ENCODE measurements at places on chromosomes 3 and 15. TPM values are rescaled to one million over a fixed set of nuclear protein-coding genes. Genes with fewer than 3 reads are reported as not detected.

The PSTPIP1 gene
- total RNA-seq, result 0.46 TPM

The EXD1 gene
- 0.15 TPM for total RNA-seq

The FANCD2OS gene
- total RNA-seq, result not detected

The GABRB3 gene
- 0.13 TPM for total RNA-seq

The RCCD1 gene
- 23.6 TPM for total RNA-seq

The SENP8 gene
- 2.9 TPM for total RNA-seq

The ISG20 gene
- total RNA-seq, result 14.9 TPM

The STRC gene
- total RNA-seq, result not detected

The PRSS50 gene
- total RNA-seq, result 0.13 TPM

The KLF15 gene
- 0.10 TPM for total RNA-seq

The ISL2 gene
- 0.51 TPM for total RNA-seq

The LMCD1 gene
- 24.8 TPM for total RNA-seq

The WNT5A gene
- 0.54 TPM for total RNA-seq

The AMOTL2 gene
- total RNA-seq, result 146 TPM

The UBE3A gene
- total RNA-seq, result 102 TPM

The CYP1A2 gene
- not detected for total RNA-seq

The FBXW12 gene
- total RNA-seq, result not detected

The GHRL gene
- total RNA-seq, result not detected

The CYP11A1 gene
- 0.57 TPM for total RNA-seq

The CPLX3 gene
- total RNA-seq, result not detected

The ATP8B4 gene
- total RNA-seq, result not detected

The PCYT1A gene
- 96.8 TPM for total RNA-seq

The GP5 gene
- total RNA-seq, result 0.05 TPM

The KBTBD8 gene
- 0.98 TPM for total RNA-seq

The GOLGA6L9 gene
- 5.8 TPM for total RNA-seq

The SLC24A5 gene
- total RNA-seq, result not detected

The P4HTM gene
- total RNA-seq, result 28.3 TPM

The TJP1 gene
- 79.1 TPM for total RNA-seq

The THBS1 gene
- total RNA-seq, result 61.9 TPM

The FEZF2 gene
- not detected for total RNA-seq

The DENND6A gene
- total RNA-seq, result 18.1 TPM

The CIDEC gene
- total RNA-seq, result not detected

The SEMA5B gene
- 1.2 TPM for total RNA-seq

The NRROS gene
- 8.8 TPM for total RNA-seq

The GOLGA8G gene
- total RNA-seq, result not detected

The ATP13A5 gene
- not detected for total RNA-seq

The ROBO2 gene
- 1.3 TPM for total RNA-seq

The ARGFX gene
- not detected for total RNA-seq

The CCDC54 gene
- not detected for total RNA-seq

The RPUSD2 gene
- 17.5 TPM for total RNA-seq

The RBMS3 gene
- total RNA-seq, result 1.1 TPM

The CDC25A gene
- total RNA-seq, result 12.8 TPM

The TGM4 gene
- total RNA-seq, result 0.46 TPM

The GPR87 gene
- total RNA-seq, result not detected

The ITGB5 gene
- 446 TPM for total RNA-seq

The CEP19 gene
- 7.1 TPM for total RNA-seq

The OR5K2 gene
- total RNA-seq, result not detected

The MAPKBP1 gene
- 38.4 TPM for total RNA-seq

The CHRNA5 gene
- 52.4 TPM for total RNA-seq

The FBLN2 gene
- total RNA-seq, result 0.44 TPM

The RTP4 gene
- 2.5 TPM for total RNA-seq

The MUC4 gene
- 0.03 TPM for total RNA-seq

The CLRN1 gene
- total RNA-seq, result not detected

The NR1I2 gene
- total RNA-seq, result not detected

The TNFSF10 gene
- 2.2 TPM for total RNA-seq

The CADPS gene
- not detected for total RNA-seq

The SCN5A gene
- total RNA-seq, result 0.69 TPM

The PRR20G gene
- total RNA-seq, result not detected

The TUSC7 gene
- total RNA-seq, result not detected
